HuH-7.5 (cell line): ENCODE measurements at places on chromosomes 12 and 14.

GRCh38 chr12:77795699-77796098 lies 35.0 kb upstream of the NAV3 start:
- no peak for DNase-seq

GRCh38 chr14:54353694-54354093 lies 43.1 kb upstream of the CDKN3 start:
- no peak for DNase-seq

GRCh38 chr14:104383088-104383995 lies 196.2 kb upstream of the C14orf180 start:
- DNase-seq: no peak

- no peak for DNase-seq
Measured at GRCh38 chr12:86134561-86134960, 121.6 kb downstream of the MGAT4C start.

- no peak for DNase-seq
Measured at GRCh38 chr12:22543246-22544037, 900 bp downstream of the C2CD5 start.

- peak; percentile 65 for DNase-seq
Measured at GRCh38 chr14:105168979-105169507, 467 bp upstream of the JAG2 start.

- no peak for DNase-seq
Measured at GRCh38 chr12:28140404-28140803, 49.9 kb upstream of the CCDC91 start.

GRCh38 chr14:71398450-71398849 lies 491.2 kb downstream of the PCNX1 start:
- DNase-seq: no peak

- no peak for DNase-seq
Measured at GRCh38 chr12:113186033-113186365, 478 bp downstream of the RITA1 start.

DNA sequence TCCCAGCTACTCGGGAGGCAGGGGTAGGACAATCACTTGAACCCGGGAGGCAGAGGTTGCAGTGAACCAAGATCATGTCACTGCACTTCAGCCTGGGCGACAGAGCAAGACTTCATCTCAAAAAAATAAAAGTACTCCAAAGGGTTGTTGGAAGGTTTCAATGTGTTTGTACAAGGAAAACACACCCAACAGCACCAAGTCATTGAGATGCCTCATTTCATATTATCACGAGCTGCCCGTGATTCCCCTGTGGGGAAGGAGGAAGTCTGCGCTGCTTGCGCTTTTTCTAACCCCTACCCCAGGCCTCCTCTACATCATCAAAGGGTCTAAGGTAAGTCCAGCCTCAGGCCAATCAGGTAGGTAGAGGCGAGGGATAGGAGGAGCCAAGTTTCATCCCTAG lies 73.6 kb downstream of the KDM2B start:
- no peak for DNase-seq

DNA sequence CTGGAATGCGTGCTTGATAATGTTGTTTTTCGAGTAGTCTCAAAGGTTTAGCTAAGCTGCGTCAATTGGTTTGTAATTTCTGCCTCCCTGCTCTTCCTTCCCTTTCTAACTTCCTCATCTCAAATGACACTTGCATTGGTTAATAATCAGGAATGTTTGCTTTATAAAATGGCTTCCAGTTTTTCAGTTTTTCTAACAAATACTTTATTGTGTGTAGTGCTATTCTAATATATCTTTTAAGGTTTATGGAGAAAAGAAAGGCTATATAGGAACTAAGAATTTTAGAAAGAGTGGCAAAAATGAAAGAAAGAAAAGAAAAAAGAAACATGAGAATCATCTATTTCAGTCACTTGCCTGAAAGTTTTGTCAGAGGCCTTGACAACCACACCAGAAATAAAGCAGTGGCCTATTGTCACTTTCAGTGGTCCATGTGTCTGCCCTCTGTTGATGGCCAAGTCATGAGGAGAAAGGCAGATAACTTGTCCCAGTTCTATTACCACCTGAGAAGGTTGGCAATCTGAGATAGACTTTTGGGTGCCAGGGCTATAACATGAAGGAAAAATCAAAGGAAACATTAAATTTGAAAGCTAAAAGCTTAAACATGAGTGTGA lies 221.9 kb upstream of the KITLG start:
- no peak for DNase-seq

GRCh38 chr12:91882910-91883309 lies 262.7 kb downstream of the BTG1 start:
- no peak for DNase-seq

DNA sequence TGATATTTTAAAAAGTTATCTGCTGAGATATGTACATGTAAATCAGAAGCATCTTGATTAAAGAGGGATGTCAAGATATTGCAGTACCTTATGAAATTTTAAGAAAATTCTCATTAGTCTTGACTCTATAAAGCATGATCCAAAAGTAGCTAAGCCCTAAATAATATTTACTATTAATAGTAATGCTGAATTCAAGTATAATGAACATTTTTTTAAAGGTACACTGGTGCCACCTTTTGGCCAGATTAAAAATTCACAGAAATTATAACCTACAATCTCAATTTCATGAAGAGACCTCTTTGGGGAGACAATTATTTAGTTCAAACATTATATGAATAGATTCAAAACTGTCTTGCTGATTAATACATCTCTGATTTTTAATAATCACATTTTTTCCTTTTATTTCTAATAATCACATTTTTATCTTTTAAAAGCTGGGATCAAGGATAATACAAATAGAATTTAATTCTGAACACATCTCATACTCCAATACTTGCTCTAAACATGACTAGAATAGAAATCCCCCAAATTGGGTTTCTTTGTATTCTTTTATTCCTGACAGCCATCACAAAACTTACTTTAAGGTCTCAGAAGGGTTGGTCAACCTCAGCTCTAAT lies 13.4 kb downstream of the AKAP5 start:
- no peak for DNase-seq

- DNase-seq: peak; percentile 38
Measured at GRCh38 chr12:79555028-79555925, 135.5 kb downstream of the PAWR start.

GRCh38 chr12:123519141-123520001 lies 14.1 kb downstream of the RILPL1 start:
- no peak for DNase-seq

GRCh38 chr14:26974965-26975364 lies 377.1 kb upstream of the NOVA1 start:
- no peak for DNase-seq
